ENCODE measurements at places on chromosomes 4 and X.

DNA sequence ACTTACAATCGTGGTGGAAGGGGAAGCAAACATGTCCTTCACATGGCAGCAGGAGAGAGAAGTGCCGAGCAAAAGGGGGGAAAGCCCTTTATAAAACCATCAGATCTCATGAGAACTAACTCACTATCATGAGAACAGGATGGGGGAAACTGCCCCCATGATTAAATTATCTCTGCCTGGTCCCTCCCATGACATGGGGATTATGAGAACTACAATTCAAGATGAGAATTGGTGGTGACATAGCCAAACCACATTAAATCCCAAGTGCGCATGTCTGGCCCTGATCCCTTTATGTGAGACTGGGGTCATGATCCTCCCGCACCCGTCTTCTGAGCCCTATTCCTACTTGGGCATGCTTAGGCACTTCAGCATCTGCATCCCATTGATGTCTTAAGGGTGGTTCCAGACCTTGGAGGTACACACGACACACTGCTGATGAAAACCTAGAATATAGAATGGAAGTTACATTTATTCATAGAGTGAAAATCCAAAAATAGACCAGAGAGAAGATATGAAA is 116.0 kb downstream of the PTTG2 start:
- DNase-seq = no peak

DNA sequence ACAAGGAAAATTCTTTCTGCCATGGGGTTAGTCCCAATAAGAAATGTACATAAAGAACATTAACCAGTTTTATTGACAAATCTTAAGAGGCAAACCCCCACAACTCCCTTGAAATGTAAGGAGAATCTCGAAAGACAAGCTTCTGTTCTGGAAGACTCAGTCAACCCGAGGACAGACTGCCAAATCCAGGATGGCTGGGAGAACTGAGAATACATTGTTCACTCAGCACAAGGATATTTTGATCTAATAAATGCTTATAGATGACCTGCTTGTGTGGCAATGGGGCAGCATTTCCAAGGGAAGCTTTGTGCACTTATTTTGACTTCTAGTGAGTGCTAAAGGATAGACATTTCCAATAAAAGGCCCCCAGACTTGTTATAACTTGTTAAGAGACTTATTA is 280.4 kb downstream of the DHX15 start:
- DNase-seq = no peak

DNA sequence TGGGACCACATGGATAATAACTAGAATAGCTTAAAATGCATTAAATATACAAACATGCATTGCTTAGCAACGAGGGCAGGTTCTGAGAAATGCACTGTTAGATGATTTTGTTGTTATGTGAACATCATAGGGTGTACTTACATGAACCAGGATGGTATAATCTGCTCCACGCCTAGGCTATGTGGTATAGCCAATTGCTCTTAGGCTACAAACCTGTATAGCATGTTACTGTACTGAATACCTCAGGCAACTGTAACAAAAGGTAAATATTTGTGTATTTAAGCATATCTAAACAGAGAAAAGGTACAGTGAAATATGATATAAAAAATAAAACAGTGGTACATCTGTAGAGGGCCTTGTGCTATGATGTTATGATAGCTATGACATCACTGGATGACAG is 169.2 kb upstream of the IL15 start:
- DNase-seq = no peak

DNA sequence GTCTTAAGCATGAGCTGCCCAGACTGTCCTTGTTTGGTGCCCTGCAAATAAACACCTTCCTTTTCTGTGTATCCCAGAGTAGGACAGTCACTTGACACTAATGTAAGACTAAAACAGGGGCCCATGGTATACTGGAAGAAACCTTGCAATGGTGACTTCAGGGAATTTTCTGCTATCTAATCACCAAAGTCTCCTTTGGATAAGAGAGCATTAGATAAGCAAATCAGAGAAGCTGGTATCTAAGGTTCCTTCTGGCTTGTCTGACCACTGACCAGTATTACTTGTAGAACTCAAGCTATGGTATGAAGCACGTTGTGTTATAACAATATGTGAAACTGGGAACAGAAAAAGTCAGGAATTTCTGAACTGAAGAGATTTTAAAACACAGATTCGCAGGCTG is 173.9 kb downstream of the COL25A1 start:
- no peak for DNase-seq

- DNase-seq = no peak
Observed at GRCh38 chr4:179927473-179927872, 2315.7 kb upstream of the TENM3 start.

- DNase-seq = no peak
Observed at GRCh38 chrX:124426288-124427169, 80.2 kb downstream of the SH2D1A start.

- DNase-seq = no peak
Observed at GRCh38 chrX:96704629-96705028, 20.0 kb downstream of the DIAPH2 start.

GRCh38 chrX:107205770-107206696 is at the start of the genes DNAAF6 and NUP62CL:
Gene DNAAF6 (plus strand): TSS chrX:107206611. CDS start chrX:107212876, 6,265 bp downstream.
Gene NUP62CL (minus strand): TSS chrX:107206433. CDS start chrX:107175146, 31,287 bp downstream.
- peak; percentile 9 for DNase-seq

DNA sequence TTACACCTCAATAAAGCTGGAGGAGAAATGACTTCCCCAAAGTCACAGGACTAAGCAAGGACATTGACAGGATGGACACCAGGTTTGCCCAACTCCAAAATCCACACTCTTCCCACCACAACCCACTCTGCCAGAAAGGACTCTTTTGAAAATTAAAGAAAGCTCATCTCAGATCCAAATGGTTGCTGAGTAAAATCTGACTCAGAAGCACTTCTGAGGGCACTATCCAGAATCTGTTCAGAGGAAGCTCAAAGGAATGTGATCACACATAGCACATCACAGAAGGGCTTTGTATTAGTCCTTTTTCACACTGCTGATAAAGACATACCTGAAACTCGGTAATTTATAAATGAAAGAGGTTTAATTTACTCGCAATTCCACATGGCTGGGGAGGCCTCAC is 155.5 kb downstream of the RAB28 start:
- no peak for DNase-seq

DNA sequence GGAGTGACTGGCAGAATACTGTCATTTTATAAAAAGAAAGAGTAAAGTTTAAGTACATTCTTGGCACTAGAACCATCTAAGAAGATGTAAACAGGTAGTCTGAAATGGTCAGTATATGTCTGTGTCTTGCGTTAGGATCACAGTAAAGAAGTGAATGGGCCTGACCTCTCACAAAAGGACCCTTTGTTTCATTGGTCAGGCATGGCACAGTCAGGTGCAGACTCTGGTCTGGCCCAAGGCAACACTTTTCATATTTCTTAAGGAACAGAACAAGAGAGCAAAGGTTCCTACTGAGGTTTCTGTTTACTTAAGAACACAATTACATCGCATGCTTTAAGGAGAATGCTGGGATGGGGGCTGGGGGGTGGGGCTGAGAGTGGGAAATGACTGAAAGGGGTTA is 48.1 kb downstream of the RPGR start:
- no peak for DNase-seq

DNA sequence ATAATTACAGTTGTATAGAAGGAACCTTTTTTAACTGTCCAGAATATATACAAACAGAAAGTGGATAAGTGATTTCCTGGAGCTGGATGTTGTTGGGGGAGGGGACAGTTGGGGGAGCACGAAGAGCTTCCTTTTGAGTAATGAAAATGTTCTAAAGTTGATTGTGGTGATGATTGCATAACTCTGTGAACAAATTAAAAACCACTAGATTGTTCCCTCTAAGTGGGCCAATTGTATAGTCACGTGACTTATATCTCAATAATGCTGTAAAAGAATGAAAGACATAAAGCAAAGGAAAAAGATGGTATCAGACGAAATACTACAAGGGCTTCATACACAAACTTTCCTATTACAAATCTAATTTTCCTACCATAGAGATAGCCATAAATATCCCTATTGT is 2.7 kb downstream of the CT55 start:
- no peak for DNase-seq

GRCh38 chr4:110195561-110196205 is 2.7 kb downstream of the ELOVL6 start:
- DNase-seq = peak; percentile 15

DNA sequence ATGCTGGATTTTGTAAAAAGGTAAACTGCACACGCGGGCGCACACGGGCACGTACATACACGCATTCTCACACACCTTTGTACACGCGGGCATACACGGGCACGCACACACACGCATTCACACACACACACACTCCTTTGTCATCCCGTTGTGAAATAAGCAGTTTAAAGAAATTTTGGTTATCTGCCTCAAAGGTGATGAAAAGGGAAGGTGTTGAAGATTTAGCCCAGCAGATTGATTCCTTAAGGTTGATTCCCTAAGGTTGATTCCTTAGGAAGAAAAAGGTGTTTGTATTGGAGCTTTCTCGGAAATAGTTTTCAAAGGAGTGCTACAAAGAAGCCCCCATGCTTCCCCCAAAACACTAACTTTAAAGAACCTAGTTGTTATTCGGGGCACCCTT is 693 bp downstream of the ATP10D start:
- no peak for DNase-seq

- DNase-seq = no peak
Observed at GRCh38 chr4:118991686-118992085, 103.0 kb downstream of the SYNPO2 start.

GRCh38 chrX:8233091-8233490 is 62.0 kb upstream of the VCX2 start:
- DNase-seq = no peak

- DNase-seq = peak; percentile 25
Observed at GRCh38 chrX:9315086-9315485, 149.8 kb upstream of the TBL1X start.

DNA sequence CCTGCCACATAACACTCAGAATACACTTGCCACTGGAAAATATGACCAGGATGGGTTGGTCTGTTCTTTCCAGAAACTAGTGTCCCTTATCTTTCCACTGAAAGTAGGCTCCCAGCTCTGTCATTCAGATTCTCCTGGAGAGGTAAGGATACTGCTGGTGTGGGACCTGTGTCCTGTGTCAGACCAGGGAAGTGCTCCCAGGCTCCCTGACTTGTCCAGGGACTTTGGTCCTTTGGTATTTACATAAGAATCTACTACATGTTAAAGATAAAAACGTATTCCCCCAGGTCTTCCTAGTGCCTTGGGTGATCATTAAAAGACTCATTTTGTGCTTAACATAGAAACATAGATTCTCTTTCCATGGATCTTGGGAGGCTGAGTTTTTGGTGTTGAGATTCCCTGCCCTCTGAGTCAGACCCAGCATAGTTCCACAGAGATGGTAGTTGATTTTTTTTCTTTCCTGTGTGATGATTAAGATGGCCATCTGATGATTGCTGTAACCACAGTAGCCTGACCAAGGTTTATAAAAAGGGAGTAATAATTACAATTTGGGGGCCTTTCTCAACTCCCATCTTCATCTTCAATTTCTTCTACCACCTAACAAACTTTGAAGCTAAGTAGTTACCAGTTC is 159.8 kb upstream of the JADE1 start:
- DNase-seq = peak; percentile 29

- no peak for DNase-seq
Observed at GRCh38 chr4:159542296-159542695, 439.4 kb downstream of the RAPGEF2 start.

GRCh38 chrX:12825801-12826200 is 34.6 kb downstream of the PRPS2 start:
- no peak for DNase-seq

DNA sequence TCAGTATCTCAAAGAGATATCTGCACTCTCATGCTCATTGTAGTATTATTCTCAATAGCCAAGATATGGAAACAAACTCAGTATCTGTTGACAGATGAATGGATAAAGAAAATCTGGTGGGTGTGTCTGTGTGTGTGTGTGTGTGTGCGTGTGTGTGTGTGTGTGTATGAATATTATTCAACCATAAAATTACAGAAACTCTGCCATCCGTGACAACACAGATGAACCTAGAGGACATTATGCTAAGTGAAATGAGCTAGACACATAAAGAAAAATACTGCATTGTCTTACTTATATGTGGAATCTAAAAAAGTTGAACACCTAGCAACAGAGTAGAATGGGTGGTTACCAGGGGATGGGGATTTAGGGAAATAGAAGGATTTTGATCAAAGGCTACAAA is 13.2 kb downstream of the XKRX start:
- no peak for DNase-seq

DNA sequence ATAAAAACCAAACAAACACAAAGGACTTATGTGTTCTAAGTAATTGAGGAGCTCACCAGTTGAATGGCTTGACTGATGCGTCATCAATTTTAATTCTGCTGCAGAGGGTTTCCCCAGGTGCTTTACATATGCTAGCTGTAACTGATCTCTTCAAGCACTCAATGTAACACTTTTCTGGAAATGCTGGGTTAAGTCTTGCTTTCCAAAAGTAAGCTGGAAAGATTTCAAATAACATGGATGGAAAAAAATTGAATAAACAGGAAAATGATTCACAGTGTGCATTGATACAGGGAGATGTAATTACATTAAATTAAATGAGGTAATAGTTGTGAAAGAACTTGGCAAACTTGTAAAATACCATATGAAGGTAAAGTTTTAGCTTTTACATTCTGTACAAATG is 186.7 kb upstream of the WDFY3 start:
- peak; percentile 49 for DNase-seq

GRCh38 chrX:154833746-154834274 is 652 bp downstream of the SMIM9 start:
- DNase-seq = no peak

DNA sequence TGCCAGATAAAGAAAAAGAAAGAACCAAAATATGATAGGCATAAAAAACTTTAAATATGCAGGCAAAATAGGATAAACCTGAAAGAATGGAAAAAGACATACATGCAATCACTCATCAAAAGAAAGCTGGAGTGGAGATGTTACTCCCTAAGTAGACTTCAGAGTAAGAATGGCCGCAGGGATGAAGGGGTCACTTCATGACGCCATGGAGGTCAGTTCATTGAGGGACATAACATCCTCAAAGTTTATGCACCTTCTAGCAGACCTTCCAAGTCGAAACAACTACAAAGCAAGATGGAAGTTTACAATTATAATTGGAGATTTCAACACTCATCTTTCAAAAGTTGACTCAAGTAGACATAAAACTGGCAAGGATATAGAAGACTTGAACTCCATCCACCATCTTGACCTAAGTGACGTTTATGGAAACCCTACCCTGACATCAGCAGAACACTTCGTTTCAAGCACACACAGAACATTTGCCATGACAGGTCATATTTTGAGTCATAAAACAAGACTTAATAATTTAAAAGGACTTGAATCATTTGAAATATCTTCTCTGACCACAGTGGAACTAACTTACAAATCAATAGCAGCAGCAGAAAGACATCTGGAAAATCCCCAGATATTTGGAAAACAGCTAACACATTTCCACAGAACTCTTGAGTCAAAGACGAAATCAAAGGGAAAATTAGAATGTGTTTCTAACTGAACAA is 106.0 kb upstream of the LRPAP1 start:
- no peak for DNase-seq

- DNase-seq = no peak
Observed at GRCh38 chrX:57353472-57354132, 67.1 kb downstream of the FAAH2 start.

All from adipocyte (in vitro differentiated cells).